ENCODE measurements at places on chromosomes 11 and 22.

- DNase-seq: no peak
Measured at GRCh38 chr11:85569525-85569924, 57.6 kb downstream of the DLG2 start.

DNA sequence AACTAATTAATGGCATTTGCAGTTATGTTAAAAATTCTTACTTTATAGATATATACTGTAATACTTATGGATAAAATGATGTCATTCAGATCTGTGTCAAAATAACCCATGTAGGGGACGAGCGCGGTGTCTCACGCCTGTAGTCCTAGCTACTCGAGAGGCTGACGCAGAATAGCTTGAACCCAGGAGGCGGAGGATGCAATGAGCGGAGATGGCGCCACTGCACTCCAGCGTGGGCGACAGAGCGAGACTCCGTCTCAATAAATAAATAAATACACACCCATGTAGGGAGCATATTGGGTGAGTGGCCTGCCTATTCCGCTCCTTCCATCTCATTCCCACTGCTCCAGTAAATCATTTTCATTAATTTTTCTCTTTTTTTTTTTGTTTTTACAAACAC, 7.1 kb downstream of the SNU13 start:
- DNase-seq: no peak

DNA sequence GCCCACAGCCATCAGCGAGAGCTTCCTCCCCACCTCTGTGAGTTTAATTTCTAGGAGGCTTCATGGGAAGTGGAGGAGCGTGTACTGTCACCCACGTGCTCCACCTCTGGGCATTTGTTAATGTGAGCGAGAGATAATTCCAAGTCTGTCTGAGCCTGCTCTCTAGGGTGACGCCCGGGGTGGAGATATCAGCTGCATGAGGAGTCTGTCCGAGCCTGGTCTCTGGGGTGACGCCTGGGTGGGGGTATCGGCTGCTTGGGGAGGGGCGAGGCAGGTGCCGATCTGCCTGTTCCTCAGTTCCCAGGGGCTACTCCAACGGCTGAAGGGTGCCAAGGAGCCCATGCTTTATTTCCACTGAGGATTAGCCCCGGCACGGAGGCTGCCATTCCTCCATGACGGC, 735.0 kb downstream of the BRD1 start:
- no peak for DNase-seq

GRCh38 chr11:93515441-93516025, 27.7 kb downstream of the SMCO4 start:
- no peak for DNase-seq

GRCh38 chr11:67674442-67674871, at the start of gene ALDH3B2:
Gene ALDH3B2 (minus strand): TSS chr11:67674623. CDS start chr11:67666935, 7,688 bp downstream.
- no peak for DNase-seq

DNA sequence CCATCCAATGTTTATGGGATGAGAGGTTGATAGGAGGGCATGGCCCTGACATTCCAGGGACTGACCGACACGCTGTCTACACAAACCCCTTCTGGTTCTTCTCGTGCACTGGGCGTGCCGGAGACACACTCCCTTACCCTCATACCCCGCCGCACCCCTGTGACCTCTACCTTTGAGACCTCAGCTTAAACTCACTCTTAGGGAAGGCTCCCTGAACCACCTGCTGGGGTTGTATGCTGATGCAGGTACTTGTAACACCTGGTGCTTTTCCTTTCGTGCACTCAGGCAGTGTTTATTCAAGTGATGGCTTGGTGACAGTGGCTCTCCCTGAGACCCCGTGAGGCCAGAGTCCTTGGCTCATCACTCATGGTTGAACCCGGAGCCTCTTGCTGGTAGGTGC, 12.0 kb downstream of the PPARA start:
- no peak for DNase-seq

DNA sequence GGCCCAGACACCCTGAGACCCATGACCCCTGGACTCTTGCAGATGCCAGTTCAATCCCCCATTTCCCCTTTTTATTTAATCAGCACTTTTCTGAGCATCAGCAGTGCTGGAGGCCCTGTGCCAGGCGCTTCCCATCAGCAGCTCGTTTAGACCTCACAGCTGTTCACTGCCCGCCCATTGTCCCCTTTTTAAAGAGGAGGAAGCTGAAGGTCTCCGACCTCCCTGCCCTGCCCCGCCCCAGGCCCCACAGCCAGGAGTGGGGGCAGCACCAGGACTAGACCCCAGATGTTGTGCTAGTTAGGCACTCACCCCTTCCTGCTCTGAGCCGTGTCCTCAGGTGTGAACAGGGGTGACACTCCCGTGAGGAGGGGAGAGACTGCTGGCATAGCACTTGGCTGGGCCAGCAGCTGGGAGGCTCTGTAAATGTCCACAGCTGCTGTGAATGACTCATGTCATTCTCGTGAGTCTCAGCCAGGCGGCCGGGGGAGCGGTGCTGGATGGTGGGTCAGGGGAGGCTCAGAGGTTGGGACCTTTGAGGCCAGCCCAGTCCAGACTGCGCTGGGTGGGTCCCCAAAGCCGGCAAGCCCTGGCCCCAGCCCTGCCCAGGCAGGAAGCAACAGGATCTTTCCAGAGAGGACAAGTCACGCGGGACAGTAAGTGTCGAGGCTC, 19.9 kb downstream of the EMID1 start:
- no peak for DNase-seq

- DNase-seq: no peak
Measured at GRCh38 chr11:119376197-119376847, 5.2 kb downstream of the USP2 start.

DNA sequence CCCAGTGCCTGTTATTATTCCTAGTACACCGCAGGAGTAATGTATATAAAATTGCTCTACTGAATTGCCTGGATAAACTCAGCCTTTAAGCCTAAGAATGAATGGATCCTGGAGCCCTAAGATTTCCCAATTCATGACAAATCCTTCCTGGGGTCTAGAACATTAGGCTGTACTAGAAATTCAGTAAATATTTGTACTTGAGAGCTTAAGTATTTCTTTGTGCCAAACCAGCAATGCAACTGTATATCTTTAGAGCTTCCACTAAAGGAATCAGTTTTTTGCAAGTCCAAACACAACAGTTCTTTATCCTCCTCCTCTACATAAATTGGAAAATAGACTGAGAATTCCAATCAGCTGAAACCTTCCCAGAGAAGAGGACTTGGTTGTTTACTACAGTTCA, 65.6 kb downstream of the FAM168A start:
- no peak for DNase-seq

DNA sequence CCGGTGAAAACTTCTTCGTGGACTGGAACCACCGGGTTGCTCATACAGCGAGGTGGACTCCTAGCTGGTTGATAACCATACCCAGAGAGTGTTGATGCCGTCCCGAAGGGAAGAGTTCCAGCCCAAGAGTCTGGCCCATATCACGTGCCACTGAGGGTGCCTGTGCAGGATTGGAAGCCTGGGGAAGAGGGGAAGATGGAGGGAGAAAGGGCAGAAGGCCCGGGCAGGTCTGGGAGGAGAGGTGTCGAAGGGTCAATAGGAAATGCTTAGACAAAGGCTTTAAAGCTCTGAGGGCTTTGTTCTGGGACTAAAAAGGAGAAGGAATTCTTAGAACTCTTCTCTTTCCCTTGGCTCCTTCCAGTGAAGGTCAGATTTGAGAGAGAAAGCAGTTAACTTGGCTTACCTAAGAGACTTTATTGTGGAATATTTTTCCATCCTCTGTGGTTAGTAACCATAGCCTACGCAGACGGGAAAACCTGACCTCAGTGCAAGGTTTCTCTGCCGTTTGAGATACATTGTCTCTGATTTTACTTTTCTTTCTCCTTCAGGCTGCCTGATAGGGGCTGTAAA, 70.5 kb downstream of the JAM3 start:
- no peak for DNase-seq

DNA sequence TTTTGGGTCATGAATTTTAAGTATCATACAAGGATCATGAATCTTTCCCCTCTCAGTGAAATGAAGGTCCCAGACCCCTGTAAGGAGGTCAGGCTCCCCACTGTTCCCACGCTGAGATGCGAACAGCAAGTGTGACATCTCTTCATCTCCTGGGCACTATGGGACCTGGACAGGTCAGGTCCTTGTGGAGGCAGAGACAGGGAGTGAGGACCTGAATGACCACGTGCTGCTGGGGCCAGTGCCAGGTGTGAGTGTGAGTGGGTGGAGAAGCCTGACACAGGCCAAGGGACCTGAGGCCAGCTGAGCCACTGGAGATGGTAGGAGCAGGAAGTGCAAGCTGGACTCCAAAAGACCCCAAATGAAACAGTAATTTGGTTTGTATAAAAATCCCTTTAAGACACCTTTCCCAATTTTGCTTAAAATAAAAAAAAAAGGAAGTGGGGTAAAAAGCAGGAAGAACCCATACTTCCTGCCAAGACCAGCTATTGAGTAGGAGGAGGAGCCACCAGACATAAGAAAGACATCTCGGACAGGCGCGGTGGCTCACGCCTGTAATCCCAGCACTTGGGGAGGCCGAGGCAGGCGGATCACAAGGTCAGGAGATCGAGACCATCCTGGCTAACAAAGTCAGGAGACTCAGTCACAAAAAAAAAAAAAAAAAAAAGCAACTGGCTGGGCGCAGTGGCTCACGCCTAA, 35.4 kb upstream of the SERPIND1 start:
- DNase-seq: no peak

GRCh38 chr11:123696183-123696582, 41.8 kb upstream of the SCN3B start:
- no peak for DNase-seq
